SHP77 treated with DMSO at 0.1 percent for 48 hours (cell line): ENCODE measurements at places on chromosomes 4 and X.

- no peak for DNase-seq
Measured at GRCh38 chrX:9829308-9830267, 43.4 kb downstream of the SHROOM2 start.

DNA sequence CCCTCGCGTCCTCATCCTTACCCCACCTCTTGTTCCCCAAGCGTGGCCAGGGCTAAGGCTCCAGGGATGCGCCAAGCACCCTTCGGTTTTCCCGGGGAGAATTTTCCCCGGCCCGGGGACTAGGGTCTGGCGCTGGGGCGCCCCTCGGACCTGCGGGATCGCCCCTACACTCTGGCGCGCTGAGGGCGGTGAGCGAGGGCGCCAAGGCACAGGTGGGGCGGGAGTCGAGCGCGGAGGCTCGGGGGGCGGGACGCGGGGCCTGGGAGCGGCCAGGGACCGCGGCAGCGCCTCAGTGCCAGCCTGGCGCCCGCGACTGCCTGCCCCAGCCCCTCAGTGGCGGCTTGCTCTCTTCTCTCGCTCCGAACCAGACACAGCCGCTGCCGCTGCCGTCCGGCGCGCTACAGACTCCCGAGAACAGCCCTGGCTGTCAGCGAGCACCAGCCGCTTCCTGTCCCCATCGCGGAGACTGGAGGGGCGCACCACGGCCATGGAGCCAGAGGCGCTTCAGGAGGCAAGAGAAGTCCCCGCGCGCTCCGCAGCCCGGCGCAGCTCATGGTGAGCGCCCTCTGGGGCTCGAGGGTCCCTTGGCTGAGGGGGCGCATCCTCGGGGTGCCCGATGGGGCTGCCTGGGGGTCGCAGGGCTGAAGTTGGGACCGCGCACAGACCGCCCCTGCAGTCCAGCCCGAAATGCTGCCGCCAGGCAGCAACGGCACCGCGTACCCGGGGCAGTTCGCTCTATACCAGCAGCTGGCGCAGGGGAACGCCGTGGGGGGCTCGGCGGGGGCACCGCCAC, at the start of gene DRD5:
TSS of gene DRD5 (plus strand) at position 292 of the 793 bp plus-strand sequence. CDS start at position 688, 396 bp downstream.
- DNase-seq = no peak

DNA sequence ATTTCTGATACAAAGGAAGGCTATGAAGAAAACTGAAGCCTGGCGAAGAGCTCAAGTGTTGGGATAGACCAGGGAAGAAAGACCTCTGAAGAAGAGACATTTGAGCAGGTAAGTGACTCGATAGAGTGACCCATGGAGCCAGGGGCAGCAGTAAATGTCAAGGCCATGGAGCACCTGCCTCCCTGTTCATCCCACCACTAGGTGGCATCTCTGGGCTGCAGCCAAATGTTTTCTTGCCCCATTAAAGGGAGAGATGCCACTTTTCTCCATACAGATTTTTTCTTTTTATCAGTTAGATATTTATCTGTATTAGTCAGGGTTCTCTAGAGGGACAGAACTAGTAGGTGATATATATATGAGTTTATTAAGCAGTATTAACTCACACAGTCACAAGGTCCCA, 4.9 kb upstream of the ZNF81 start:
- DNase-seq = peak; percentile 6

- DNase-seq = no peak
Measured at GRCh38 chr4:78207951-78208350, 150.8 kb downstream of the FRAS1 start.

GRCh38 chr4:47238667-47239066, 207.3 kb downstream of the GABRB1 start:
- no peak for DNase-seq
